Stimulated activated CD8-positive, alpha-beta memory T cell treated with anti-CD3 and anti-CD28 coated beads, Interleukin-4, amount 100 ng/mL, for 1 hour (primary cell): ENCODE measurements at places on chromosomes 4 and X.

DNA sequence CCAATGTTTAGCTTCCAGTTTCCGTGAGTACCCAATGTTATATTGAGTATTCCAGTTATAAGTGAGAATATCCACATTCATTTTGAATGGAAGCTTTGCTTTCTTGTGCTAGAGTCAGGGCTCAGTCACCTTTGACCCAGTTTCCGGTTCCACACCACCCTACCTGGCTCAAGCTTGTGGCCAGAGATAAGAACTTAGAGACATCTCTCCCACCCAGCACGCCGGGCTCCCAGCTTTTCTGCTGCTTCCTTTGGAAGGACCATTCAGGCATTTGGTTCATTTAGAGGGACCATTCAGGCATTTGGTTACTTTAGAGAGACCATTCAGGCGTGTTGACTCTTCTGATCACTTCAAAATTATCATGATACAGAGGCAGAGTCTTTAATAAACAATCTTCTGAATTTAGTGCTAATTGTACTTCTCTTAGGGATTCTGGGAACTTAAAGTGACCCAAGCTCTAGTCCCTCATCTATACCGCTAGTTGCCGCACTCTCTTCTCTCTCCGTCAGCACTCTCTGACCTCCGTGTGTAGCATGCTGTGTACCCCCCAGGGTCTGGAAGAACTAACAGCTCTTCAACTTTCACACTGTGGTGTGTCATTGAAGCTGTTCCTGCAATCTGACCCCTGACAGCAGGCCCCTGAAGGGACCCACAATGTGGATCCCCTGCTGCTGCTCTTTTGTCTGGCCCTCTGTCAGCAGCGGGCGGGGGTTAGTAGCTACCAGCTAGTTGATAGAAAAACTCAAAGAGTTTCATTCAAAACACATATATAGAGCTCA is 943.1 kb downstream of the ARAP2 start:
- no peak for DNase-seq

DNA sequence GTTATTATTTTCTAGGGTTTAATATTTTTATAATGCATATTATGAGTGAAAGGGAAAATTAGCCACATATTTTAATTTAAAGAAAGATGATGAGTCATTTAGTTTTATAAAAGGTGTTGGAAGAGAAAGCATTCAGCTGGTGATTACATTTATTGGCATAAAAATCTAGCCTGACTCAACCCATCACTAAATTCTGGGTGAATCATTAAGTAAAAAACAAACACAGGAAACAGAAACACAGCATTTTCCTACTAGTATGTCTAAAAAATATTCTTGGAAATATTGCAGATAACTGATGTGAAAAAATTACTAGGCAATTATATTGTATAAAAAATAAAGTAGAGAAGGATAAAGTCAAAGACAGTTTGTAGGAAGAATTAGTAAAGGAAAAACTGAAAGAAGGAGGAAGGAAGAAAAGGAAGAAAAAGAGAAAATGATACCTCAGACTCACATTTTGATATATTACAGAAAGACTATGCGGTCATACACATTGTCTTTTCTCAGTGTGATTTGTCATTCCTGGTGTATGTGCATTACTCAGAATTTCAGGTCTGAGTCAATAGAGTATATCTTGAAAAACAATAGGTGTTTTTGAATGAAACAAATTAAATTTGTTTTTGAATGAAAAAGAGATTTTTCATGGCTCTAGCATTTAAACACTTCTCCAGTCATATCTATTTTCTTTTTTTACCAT is 48.0 kb upstream of the SPOCK3 start:
- DNase-seq: no peak

GRCh38 chr4:44210750-44211149 is 237.9 kb downstream of the KCTD8 start:
- DNase-seq: no peak

DNA sequence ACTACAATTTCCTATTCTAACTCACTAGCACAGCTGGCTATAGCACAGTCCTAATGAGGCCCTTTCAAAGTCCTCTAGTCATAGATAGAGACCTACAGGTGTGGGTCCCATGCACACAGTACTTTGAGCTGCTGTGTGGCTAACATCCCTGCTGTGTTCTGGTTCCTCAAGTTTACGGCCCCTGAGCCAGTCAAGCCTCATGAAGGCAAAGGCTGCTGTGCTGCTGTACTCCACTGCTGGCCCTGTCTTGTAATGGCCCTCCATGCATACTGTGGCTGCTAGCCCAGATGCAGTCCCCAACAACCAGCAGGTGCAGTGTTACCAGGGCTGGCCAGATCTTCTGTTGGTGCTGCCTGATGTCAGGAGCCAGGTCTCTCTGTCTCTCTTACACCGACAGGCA is 23.4 kb upstream of the ENPEP start:
- DNase-seq: no peak

GRCh38 chrX:20252381-20253231 is 14.1 kb downstream of the RPS6KA3 start:
- peak; percentile 49 for DNase-seq

GRCh38 chr4:132123870-132124623 is 1025.0 kb upstream of the PCDH10 start:
- no peak for DNase-seq
